ENCODE measurements at places on chromosomes 11 and 22. TPM values are rescaled to one million over a fixed set of nuclear protein-coding genes. Genes with fewer than 3 reads are reported as not detected.

The MGAT3 gene
- 1.1 TPM for polyA plus RNA-seq

The PARVA gene
- 68.9 TPM for polyA plus RNA-seq

The INS gene
- polyA plus RNA-seq = not detected

The TRIM3 gene
- polyA plus RNA-seq = 23.7 TPM

The MAP6 gene
- 3.4 TPM for polyA plus RNA-seq

The C22orf31 gene
- not detected for polyA plus RNA-seq

The UQCR10 gene
- polyA plus RNA-seq = 285 TPM

The TTC12 gene
- 10.0 TPM for polyA plus RNA-seq

The TSKU gene
- polyA plus RNA-seq = 28.7 TPM

The ARHGAP8 gene
- polyA plus RNA-seq = 0.21 TPM

The APOA5 gene
- polyA plus RNA-seq = not detected

The ARHGAP32 gene
- polyA plus RNA-seq = 4.7 TPM

The GPR83 gene
- 0.03 TPM for polyA plus RNA-seq

The APOL4 gene
- not detected for polyA plus RNA-seq

The PSMA1 gene
- 159 TPM for polyA plus RNA-seq
